ENCODE measurements at places on chromosomes 4 and X.
A peak's percentile ranks its signal among the peaks of the same experiment; 100 is the strongest.

- H3K27ac ChIP-seq = no peak overlapping the region
- no peak for DNase-seq
- H3K36me3 ChIP-seq = peaks cover 3% of the 10 kb centered on the region
- no peaks in the 10 kb centered on the region for H3K4me1 ChIP-seq
Observed at GRCh38 chrX:14932136-14932535, 58.9 kb downstream of the MOSPD2 start.

DNA sequence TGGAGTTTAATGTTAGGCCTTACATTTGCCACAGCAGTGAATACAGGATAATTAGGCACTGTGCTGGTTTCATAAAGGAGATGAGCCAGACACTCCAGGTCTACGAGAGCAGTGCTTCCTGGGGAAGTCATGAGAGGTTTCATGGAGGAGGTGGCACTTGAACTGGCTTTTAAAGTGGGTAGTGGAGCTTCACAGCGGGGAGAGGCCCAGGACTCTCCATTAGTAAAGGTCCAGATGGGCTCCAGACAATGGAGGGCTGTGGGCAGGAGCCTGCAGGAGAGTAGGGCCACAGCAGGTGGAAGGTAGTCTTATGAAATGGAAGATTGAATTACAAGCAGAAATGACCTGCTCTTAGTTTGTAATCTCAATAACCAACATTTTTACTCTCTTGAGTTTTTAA is 29.0 kb downstream of the CLDN22 start:
- no peaks in the 10 kb centered on the region for H3K27me3 ChIP-seq
- peaks cover 50% of the 10 kb centered on the region for H3K36me3 ChIP-seq

DNA sequence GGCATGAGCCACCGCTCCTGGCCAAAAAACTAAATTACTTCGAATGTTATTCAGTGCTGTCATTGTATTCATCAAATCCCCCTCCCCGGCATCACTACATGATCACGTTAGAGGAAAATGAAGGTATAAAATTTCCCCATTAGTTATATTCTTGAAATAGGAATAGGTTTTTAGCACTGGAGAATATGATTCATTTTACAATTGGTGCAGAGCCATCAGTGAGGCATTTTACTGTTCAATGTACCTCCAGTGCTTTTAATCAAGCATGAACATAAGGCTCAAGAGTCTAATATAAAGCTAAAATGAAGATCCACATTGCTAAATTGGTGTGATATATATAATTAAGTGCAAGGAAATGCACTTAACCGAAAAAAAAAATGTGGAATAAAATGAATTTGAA is 18.3 kb downstream of the KLF3 start:
- H3K27me3 ChIP-seq = no peaks in the 10 kb centered on the region
- H3K4me3 ChIP-seq = no peak overlapping the region
- DNase-seq = no peak

GRCh38 chr4:182188622-182189021 is 54.6 kb upstream of the TENM3 start:
- no peaks in the 10 kb centered on the region for H3K36me3 ChIP-seq
- 0 out of 2 replicates have a peak, but pooled peaks cover 4% of the 10 kb centered on the region for H3K4me1 ChIP-seq
- H3K27me3 ChIP-seq = no peaks in the 10 kb centered on the region
- no peak overlapping the region for H3K4me3 ChIP-seq
- H3K27ac ChIP-seq = no peak overlapping the region

- H3K4me3 ChIP-seq = no peak overlapping the region
- peaks cover 6% of the 10 kb centered on the region for H3K4me1 ChIP-seq
- H3K27ac ChIP-seq = no peak overlapping the region
- peaks cover 38% of the 10 kb centered on the region for H3K27me3 ChIP-seq
Observed at GRCh38 chr4:139625482-139625881, 40.1 kb upstream of the MGST2 start.

GRCh38 chrX:97119474-97120109 is 235.9 kb downstream of the RPA4 start:
- peaks cover 2% of the 10 kb centered on the region for H3K4me1 ChIP-seq
- H3K36me3 ChIP-seq = peaks cover 13% of the 10 kb centered on the region
- H3K27me3 ChIP-seq = no peaks in the 10 kb centered on the region
- no peak overlapping the region for H3K4me3 ChIP-seq

- peaks cover 2% of the 10 kb centered on the region for H3K4me1 ChIP-seq
- no peaks in the 10 kb centered on the region for H3K27me3 ChIP-seq
- H3K27ac ChIP-seq = no peak overlapping the region
Observed at GRCh38 chr4:77344784-77345183, 187.8 kb downstream of the CCNG2 start.

GRCh38 chr4:66372706-66373105 is 702.4 kb upstream of the EPHA5 start:
- DNase-seq = no peak
- no peak overlapping the region for H3K4me3 ChIP-seq
- H3K36me3 ChIP-seq = no peaks in the 10 kb centered on the region
- H3K4me1 ChIP-seq = no peaks in the 10 kb centered on the region
- H3K27me3 ChIP-seq = no peaks in the 10 kb centered on the region

GRCh38 chr4:5804656-5805055 is 88.2 kb downstream of the CRMP1 start:
- no peaks in the 10 kb centered on the region for H3K27me3 ChIP-seq
- peak; percentile 55 for DNase-seq
- no peak overlapping the region for H3K4me3 ChIP-seq
- H3K4me1 ChIP-seq = no peaks in the 10 kb centered on the region
- peaks cover 48% of the 10 kb centered on the region for H3K36me3 ChIP-seq

GRCh38 chr4:110480031-110480549 is 4.1 kb downstream of the ENPEP start:
- H3K36me3 ChIP-seq = no peaks in the 10 kb centered on the region
- H3K4me3 ChIP-seq = no peak overlapping the region
- H3K4me1 ChIP-seq = no peaks in the 10 kb centered on the region
- no peak overlapping the region for H3K27ac ChIP-seq
- no peaks in the 10 kb centered on the region for H3K27me3 ChIP-seq
- no peak for DNase-seq

- DNase-seq = no peak
- H3K27me3 ChIP-seq = no peaks in the 10 kb centered on the region
- H3K4me3 ChIP-seq = no peak overlapping the region
- H3K27ac ChIP-seq = no peak overlapping the region
- H3K4me1 ChIP-seq = no peaks in the 10 kb centered on the region
- peaks cover 20% of the 10 kb centered on the region for H3K36me3 ChIP-seq
Observed at GRCh38 chrX:71581210-71581609, 3.0 kb downstream of the GCNA start.

GRCh38 chrX:155611302-155611701 is 1.4 kb downstream of the TMLHE start:
- peaks cover 6% of the 10 kb centered on the region for H3K36me3 ChIP-seq
- H3K4me3 ChIP-seq = peak overlapping the region; percentile 26
- H3K27ac ChIP-seq = no peak overlapping the region
- H3K4me1 ChIP-seq = no peaks in the 10 kb centered on the region
- no peak for DNase-seq
- no peaks in the 10 kb centered on the region for H3K27me3 ChIP-seq

DNA sequence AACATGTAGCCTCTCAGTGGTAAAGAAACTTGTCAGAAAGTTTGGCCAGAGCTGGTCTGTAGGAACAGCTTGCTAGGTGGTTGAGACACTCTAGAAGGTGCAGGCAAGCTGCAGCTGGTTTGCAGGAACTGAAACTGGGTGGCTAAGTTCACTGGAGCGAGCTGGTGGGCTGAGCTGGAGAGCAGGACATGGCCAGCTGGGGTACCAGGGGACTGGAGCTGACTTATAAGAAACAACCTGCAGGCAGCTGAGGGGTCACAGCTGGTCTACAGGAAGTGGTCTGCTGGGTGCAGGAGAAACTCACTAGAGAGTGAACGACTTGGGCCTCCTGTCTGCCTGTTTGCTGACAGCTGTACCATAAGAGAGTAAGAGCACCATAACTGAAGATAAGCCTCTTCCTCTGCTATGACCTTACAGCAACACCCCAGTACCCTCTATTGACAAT is 157.1 kb upstream of the LNX1 start:
- H3K36me3 ChIP-seq = no peaks in the 10 kb centered on the region
- no peak for DNase-seq

DNA sequence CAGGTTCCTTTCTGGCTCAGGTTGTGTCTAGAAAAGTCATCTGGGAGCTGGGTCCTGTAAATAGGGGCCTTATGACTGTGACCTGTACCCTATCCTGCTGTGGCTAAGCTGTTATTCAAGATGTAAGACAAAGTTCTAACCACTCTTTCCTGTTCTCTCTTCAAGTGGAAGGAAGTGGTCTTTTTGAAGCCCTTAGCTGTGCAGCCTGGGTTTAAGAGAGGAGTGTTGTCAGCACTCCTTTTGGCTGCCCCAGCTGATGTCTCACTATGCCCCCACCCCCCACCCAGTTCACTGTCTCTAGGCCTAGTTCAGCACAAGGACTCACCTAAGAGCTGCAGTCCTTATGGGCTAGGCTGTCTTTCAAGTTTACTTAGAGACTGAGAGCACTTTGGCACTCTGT is 1069.5 kb downstream of the FAM133A start:
- H3K4me3 ChIP-seq = no peak overlapping the region
- H3K27ac ChIP-seq = no peak overlapping the region

GRCh38 chrX:130260316-130260715 is 8.4 kb downstream of the ZNF280C start:
- no peak overlapping the region for H3K27ac ChIP-seq
- H3K27me3 ChIP-seq = no peaks in the 10 kb centered on the region
- DNase-seq = no peak
- H3K36me3 ChIP-seq = peaks cover 34% of the 10 kb centered on the region
- H3K4me3 ChIP-seq = no peak overlapping the region

GRCh38 chr4:41611124-41611838 is 73.3 kb downstream of the LIMCH1 start:
- peaks cover 7% of the 10 kb centered on the region for H3K27me3 ChIP-seq
- no peak for DNase-seq
- H3K4me3 ChIP-seq = no peak overlapping the region
- H3K36me3 ChIP-seq = no peaks in the 10 kb centered on the region
- H3K27ac ChIP-seq = no peak overlapping the region

DNA sequence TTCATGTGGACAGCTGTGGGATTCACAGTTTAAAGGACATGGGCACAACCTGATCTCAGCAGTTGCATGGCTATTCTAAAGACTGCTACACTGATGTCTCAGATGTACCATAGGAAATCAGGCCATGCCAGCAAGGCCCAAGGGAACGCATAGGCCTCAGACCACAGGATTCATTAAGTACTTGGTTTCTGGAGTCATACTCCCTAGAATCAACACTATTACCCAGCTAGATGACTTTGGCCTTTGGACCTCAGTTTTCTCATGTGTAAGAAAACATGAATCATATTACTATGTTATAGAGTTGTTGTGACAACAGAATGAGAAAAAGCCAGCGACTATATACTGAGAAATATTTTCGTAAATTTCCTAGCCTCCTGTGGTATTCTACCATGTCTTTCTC is 67.9 kb downstream of the NHS start:
- no peak overlapping the region for H3K4me3 ChIP-seq
- no peaks in the 10 kb centered on the region for H3K36me3 ChIP-seq
- no peak overlapping the region for H3K27ac ChIP-seq
- no peaks in the 10 kb centered on the region for H3K27me3 ChIP-seq

DNA sequence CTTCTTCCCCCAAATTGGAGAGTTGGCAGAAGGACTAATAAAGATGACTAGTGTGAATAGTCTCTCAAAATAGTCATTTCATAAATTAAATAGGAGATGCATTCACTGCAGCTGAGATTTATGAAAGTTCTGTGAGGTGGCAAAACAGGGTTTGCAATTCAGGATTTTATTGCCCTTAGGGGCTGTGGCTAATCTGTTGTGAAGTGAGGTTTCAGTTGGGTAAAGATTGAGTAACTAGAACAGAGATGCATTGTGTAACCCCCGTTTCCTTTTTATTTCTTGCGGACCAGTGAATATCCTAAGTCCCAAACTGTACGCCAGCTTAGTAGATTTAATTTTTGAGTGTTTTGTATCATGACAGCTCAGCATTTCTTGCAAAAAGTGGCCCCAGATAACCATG is 16.2 kb upstream of the SCRG1 start:
- no peak overlapping the region for H3K4me3 ChIP-seq
- no peaks in the 10 kb centered on the region for H3K27me3 ChIP-seq
- no peak overlapping the region for H3K27ac ChIP-seq
- no peak for DNase-seq

GRCh38 chrX:74779175-74779574 is 146.1 kb downstream of the NEXMIF start:
- H3K4me1 ChIP-seq = no peaks in the 10 kb centered on the region
- no peak overlapping the region for H3K4me3 ChIP-seq
- H3K27me3 ChIP-seq = no peaks in the 10 kb centered on the region
- H3K36me3 ChIP-seq = no peaks in the 10 kb centered on the region
- H3K27ac ChIP-seq = no peak overlapping the region

DNA sequence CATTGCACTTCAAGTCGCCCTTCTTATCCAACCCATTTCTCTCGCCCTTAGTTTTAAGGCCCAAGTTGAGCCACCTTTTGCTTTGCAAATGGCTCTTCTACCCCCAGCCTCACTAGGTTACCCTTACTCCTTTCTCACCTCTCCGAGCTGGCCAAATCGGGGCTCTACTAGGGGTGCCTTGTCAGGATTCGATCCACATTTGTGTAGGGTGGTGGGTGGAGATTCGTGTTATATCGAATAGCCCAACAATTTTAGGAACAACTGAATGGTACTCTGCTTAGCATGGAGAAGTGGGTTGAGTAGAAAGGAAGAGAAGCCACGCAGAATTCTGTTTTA is 3.5 kb downstream of the SLIT2 start:
- no peak for DNase-seq
- H3K27me3 ChIP-seq = peaks cover 44% of the 10 kb centered on the region
- H3K4me3 ChIP-seq = peak overlapping the region; percentile 73
- H3K4me1 ChIP-seq = no peaks in the 10 kb centered on the region
- no peaks in the 10 kb centered on the region for H3K36me3 ChIP-seq
- H3K27ac ChIP-seq = no peak overlapping the region

DNA sequence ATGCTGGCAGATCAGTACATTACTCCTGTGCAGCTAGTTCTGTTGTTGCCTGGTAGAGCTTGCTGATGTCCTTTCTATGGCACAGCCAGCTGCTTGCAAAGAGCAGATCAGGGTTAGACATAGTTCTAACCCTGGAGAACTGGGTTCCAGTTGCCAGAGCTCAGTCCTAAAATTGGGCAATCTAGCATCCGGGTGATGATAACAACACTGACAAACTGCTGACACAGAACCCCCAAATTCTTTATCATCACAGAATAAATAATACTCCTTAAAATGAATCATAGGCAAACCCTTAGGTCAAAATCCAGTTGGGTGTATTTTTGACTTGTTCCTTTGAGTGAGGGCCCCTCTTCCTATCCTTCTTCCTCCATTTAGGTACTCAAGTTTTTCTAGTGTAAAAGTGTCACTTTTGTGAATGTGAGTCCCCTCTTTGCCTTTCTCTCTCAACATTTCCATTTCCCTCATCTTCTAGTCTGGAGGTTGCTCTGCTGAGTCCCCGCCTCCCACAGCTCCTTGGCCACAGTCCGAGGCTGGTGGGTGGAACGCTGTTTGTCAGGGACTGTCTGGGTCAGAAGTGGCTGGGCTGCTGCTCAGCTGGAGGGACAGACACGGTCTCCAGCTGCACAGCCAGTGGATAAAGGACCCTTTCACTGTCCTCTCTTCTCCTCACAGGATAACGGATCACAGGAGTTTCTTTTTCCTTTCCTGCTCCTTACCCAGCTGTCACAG is 93.6 kb upstream of the RASGEF1B start:
- no peak overlapping the region for H3K27ac ChIP-seq
- no peaks in the 10 kb centered on the region for H3K27me3 ChIP-seq
- no peak for DNase-seq
- no peaks in the 10 kb centered on the region for H3K36me3 ChIP-seq
- H3K4me1 ChIP-seq = no peaks in the 10 kb centered on the region
- no peak overlapping the region for H3K4me3 ChIP-seq

- H3K36me3 ChIP-seq = no peaks in the 10 kb centered on the region
- no peak overlapping the region for H3K27ac ChIP-seq
- H3K4me3 ChIP-seq = no peak overlapping the region
- H3K27me3 ChIP-seq = no peaks in the 10 kb centered on the region
- DNase-seq = no peak
Observed at GRCh38 chr4:1122505-1122904, 9.1 kb upstream of the RNF212 start.

- H3K4me3 ChIP-seq = no peak overlapping the region
- no peak for DNase-seq
- no peaks in the 10 kb centered on the region for H3K27me3 ChIP-seq
- no peaks in the 10 kb centered on the region for H3K4me1 ChIP-seq
Observed at GRCh38 chr4:126895988-126896570, 736.7 kb upstream of the INTU start.

All from H9 (cell line).